ENCODE measurements at places on chromosomes 2 and 18.

DNA sequence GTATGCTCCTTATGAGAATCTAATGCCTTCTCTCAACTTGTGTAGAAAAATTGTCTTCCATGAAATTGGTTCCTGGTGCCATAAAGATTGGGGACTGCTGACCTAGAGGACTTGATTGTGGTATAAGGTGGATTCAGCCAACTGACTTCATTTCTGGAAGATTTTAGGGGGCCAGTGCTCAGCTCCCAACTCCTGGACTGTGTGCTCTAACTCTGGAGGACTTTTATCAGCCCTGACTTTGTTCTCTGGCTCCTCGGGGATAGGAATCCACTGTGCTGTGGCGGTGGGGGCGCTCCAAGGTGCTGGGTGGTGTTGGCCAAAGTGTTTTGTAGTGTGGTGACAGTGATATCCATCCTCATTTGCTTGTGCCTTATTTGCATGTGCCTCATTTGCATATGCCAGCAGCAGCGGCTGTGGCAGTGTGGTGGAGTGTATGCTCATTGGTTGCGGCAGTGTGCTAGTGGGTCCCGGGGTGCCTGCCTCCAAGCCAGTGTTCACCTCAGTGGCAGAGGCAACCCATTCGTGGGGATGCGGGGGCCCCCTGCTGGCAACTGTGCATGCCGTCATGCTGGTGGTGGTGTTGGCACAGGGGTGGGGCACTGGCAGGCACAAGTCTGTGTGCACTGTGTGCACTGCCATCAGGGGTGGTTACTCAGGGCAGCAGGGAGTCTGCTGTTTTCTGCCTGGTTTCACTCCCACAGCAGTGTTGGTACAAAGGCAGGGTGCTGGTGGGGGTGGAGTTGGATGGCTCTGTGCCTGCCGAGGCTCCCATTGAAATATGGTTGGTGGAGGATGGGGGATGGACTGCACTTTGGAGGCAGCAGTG lies 19.6 kb downstream of the EHBP1 start:
- DNase-seq, result no peak

- no peak for DNase-seq
Observed at GRCh38 chr2:200483729-200484198, 26.1 kb downstream of the KCTD18 start.

DNA sequence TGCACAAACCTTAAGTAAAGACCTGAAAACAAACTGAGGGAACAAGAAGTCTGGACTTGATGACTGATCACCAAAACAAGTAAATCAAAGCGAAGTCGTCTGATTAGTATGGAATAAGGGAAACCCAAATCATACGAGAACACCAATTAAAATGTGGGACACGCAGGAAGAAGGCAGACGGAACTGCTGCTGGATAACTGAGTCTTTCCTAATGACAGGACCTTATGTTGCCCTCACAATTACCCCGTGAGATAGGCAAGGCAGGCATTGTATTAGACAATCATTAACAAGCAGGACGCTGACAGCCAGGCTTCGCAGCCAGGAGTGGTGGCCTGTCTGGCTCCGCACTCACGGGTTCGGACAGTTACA lies 614 bp upstream of the COQ10B start:
- no peak for DNase-seq

DNA sequence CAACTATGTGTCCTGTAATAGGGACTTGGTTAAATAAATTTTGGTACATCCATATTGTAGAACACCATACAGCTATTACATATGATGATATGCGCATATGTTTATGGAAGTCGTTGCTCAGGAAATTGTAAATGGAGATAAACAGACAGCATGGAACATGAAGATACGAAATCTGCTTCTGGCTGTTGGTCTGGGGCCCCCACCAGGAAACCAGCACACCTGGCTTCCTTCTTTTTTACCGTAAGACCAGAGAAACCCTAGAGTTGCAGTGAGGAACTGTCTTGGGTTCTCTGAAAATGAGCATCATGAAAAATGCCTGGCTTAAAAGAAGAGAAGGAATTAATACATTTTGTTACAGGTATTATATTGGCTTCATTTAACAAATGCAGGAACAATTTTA lies 40.8 kb downstream of the SPTBN1 start:
- DNase-seq, result no peak

- no peak for DNase-seq
Observed at GRCh38 chr18:58400331-58400870, 228.5 kb downstream of the ALPK2 start.

GRCh38 chr2:88090446-88091283 lies 23.0 kb downstream of the SMYD1 start:
- no peak for DNase-seq

DNA sequence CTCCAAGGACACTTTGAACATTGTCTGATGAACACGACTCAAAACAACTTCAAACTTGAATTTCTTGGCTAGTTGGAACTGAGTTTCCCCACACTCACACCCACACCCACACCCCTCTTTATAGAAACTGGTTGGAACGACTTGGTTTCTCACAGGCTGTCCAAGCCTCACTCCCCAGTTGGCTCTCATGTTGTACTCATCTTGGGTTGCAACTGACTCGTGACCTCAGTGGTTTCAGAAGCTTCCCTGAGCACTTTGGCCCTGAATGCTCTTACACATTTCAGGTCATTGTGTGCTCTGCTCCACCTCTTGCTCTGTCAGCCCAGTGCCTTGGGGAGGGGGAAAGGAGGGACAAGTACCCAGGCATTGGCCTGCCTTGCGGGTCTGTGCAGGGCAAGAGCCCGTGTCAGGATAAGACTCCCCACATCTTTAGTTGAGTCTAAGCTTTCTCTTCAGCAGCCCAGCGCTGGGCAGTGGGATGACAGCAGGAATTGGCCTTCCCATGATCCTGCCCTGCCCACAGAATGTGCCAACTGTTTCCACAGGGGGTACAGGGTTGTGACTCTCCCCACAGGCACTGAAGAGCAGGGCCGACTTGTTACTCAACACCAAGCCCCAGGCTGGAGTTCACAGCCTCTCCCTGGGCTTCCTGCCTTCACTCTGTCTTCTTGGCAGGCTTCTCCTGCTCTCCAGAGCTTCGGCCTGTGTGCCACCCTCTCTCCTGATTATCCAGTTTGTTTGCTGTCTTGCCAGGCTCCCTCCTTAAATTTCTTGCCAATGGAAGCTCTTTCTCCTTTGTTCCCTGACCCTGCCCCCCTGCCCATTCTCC lies 104.6 kb downstream of the RTN4 start:
- DNase-seq, result no peak

Measured in NCI-H1105 (cell line).